ENCODE measurements at places on chromosomes 11 and 22. TPM values are rescaled to one million over a fixed set of nuclear protein-coding genes. Genes with fewer than 3 reads are reported as not detected.

Gene EFCAB6
- total RNA-seq, result 1.5 TPM

DNA sequence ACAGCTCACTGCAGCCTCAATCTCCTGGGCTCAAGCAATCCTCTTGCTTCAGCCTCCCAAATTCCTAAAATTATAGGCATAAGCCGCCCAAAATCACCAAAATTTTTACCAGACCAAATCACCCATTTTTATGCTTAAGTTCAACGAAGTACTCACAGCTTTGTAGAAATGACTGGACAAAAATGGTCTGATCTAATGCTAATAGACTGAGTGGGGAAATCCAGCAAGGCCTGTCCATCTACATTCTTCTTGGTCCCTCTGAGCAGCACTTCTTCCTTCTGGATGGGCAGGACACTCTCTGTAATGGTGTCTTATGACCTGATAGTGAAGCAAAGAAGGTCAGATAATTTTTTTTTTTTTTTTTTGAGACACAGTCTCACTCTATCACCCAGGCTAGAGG is 18.7 kb upstream of the OR6X1 start:
- DNase-seq, result no peak

DNA sequence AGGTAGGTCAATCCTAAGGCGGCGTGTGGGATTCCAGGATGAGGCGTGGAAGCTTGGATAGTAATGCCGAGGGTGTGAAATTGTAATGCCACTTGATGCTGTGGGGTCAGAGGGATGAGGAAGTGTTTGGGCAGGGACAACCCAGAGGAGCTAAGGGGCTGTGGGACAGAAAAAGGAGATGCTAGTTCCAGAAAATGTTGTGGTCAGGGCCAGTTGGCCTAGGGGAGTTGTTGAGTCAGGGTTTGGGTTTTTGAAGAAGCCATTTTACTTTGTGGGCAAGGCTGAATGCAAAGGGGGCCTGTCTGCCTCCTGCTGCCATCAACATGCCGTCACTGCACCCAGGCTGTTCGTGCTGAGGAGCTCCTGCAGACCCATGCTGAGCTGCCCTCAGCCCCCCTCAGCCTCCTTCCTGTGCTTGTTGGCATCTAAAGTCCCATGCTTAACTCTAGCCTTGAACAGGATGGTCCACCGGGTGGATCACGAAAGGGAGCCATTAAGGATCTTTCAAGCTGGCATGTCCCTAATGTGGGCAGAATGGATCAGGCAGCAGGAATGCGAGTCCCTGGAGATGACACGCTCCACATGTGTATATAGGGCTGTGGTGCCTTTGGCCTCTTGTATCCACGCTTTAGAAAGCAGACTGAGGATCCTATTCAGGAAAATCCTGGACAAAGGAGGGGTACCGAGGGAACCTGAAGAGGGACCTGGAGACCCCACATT is 2.1 kb downstream of the C11orf16 start:
- DNase-seq, result no peak

DNA sequence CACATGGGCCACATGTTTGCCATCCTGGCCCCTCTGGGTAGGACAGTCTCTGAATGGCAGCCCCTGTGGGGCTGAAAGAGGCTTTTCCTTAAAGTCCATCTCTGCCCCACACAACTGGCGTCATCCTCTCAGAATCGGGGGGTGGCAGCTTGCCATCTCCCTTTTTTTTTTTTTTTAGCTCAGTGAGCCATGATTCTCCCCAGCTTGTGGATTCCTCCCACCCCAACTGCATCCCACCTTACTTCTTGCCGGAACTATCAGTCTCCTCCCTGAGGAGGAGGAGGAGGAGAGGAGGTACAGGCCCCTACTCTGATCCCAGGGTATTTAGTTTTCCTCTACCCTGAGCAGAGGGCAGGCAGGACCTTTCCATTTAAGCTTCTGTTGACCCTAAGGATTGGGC is 3.4 kb downstream of the DGKZ start:
- DNase-seq, result no peak

Data from aorta (tissue), 5 donors.